ENCODE measurements at places on chromosomes 5 and 9.
A peak's percentile ranks its signal among the peaks of the same experiment; 100 is the strongest.

GRCh38 chr5:137815202-137815990 lies 52.3 kb upstream of the MYOT start:
- no peak for DNase-seq

- DNase-seq = no peak
Observed at GRCh38 chr5:119333421-119333851, 22.4 kb upstream of the TNFAIP8 start.

GRCh38 chr9:24516463-24516862 lies 29.2 kb downstream of the IZUMO3 start:
- DNase-seq = no peak

DNA sequence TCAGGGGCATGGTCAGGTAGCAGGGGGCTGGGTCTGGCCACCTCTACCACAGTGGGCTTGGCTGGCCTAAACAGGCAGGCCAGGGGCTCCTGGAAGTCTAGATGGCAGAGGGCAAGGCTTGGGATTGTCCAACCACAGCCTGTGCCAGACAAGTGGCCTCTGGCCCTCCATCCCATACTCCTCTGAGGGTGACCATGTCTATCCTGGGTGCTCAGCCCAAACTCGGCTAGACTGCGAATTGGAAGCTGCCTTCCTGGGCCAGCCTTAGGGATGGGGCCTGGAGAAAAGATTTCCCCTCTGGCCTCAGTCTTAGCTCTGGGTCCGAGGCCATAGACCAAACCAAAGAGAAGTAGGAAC lies 110.5 kb downstream of the PHF2 start:
- no peak for DNase-seq

GRCh38 chr5:151509836-151510235 lies 62.4 kb downstream of the SLC36A1 start:
- DNase-seq = no peak

DNA sequence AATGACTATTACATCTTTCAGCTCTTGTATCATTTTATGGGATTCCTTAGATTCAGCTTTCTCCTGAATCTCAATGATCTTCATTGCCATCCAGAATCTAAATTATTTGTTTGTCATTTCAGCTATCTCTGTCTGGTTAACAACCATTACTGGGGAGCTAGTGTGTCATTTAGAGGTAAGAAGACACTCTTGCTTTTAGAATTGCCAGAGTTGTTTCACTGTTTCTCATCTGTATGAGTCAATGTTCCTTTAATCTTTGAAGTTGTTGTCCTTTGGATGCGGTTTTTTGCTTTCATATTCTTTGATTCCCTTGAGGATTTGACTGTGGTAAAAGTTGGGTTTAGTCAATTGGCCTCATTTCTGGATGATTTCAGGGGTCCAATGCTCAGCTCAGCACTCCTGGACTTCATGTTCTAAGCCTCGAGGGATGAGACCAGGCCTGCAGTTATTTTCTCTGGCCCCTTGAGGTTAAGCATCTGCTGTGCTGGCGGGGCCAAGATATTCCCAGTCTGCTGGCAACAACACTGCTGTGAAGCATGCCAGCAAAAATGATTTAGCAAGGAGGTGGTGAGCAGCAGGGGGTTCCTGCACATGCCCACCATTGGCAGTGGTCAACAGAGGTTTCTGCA lies 102.4 kb upstream of the PCSK5 start:
- DNase-seq = no peak

GRCh38 chr9:112892981-112893380 lies 2.3 kb upstream of the SLC46A2 start:
- no peak for DNase-seq

DNA sequence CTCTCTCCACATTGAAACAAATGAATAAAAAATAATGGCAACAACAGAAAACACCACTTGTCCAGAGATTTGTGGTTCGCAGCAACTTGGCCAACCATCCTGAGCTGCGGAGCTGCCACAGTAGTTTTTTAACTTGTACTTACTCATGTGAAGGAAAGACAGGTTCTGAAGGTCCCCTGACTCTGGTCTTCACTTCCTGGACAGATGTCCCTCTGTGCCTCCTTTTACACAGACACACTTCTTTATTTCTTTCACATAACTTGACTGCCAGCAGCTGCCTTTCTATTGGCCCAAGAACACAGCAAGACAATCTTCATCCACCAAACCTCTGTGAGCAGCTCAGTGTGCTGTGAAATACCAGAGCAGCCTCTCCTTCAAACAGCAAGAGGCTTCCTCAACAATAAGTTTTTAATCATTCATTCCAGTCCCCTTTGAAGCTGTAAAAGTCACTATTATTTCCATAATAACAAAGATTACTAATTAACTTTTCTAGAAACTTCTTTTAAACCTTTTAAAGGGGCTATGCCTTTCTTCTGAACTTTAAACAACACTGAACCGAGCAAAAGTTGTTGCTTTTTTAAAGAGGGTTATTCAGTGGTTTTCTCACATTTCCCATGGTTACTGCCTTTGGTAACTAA lies 198.7 kb downstream of the NR2F1-AS1 start:
- DNase-seq = no peak

DNA sequence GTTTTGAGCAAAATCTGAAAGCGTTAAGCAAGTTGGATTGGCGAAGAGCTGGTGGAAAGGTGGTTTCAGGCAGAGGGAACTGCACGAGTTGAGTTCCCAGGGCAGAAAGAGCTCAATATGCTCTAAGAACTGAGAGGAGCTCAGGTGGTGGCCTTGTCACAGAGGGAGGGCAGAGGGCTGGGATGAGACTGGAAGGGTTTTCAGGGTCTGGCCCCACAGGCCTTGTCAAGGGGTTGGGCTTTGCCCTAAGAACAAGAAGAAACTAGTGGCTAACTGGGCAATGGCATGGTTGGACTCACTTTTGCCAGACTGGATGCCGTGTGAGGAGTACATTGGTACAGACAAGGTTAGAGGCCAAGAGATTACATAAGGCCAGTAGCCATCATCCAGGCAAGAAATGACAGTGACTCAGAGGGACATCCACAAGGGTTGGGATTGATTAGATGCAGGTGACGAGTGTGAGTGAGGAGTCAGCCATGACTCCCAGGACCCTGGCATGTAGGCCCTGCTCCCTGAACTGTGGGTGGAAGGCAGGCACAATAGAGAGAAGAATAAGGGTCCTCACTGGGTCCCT lies 75.1 kb upstream of the SMIM23 start:
- no peak for DNase-seq

- no peak for DNase-seq
Observed at GRCh38 chr9:76626141-76626540, 138.1 kb upstream of the PCA3 start.

DNA sequence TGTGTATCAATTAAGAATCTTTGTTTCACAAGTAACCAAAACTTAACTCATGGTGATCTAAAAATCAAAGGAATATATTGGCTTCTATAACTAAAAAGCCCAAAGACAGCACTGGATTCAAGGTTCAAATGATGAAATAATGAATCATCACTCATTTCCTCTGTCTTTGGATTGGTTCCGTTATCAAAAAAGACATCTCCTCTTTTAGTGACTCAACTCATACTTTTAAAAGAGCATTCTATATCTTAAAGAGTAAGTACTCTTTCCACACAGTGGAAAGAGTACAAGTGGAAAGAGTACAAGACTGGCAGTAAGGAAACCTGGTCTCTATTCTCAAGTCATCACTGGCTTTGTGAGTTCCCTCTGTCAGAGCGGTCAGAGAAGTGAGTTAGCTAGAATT lies 141.4 kb upstream of the NMUR2 start:
- no peak for DNase-seq

DNA sequence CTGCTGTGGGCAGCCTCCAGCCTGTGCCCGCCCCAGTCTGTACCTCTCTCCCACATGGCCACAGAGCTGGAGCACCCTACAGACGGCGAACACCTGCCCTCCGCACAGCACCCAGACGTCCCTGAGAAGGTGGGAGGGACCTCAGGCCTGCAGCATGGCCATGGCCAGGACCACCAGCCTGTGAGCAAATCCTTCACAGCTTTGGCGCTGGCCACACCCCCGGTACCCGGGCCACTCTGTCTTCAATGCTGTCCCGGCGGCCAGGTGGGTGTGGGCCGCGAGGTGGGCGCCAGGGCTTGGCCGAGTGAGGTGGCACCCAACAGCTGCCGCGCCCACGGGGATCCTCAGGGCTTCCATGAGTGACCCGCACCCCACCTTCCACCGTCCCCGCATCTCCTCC lies 18.7 kb downstream of the NOTCH1 start:
- no peak for DNase-seq

DNA sequence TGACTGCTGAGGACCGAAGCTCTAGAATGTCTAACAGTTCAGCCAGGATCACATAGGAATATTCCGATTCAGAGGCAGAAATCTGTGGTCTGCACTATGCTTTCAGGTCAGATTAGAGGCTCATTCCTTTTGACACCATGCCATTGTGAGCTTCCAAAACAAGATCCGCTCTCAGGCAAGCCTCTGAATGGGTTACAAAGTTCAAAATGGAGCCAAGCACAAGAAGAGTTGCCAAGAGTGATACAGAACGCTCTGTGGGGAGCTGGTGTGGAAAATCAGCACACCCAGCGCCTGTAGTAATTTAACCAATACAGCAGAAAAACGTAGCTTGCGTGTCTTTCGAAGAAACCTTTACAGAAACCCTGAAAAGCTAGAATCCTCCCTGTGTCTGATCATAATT lies 33.3 kb upstream of the FAT2 start:
- no peak for DNase-seq

DNA sequence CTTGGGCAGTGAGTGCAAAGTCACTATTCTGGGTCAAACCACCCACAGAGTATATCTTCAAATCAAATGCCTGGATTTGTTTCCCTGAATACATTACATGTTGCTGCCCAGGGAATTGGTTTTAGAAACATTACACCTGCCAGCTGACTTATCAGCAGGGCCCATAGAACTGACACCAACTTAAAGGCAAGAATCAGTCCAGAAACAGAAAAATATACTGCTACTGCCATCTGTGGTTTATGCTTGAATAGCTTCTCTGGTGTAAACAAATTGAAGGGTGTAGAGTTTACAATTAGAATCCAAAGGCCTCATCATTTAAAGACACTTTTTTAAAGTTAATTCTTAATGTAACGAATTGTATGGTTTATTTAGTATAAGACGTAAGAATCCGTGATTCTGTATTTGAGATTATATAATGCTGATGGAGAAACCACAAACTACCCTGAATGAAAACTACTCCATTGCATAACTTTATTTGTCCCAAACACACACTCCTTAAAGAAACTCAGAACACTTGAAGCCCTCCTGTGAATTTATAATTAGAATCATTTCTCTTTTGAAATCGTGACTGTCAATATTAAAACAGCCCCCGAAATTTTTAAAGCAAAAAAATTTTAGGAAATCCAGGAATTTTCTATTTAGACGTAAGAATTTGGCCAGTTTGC lies 6.2 kb downstream of the NR6A1 start:
- no peak for DNase-seq

- DNase-seq = no peak
Observed at GRCh38 chr5:151068433-151069197, 12.2 kb downstream of the TNIP1 start.

GRCh38 chr5:113271745-113272454 lies 162.9 kb downstream of the TSSK1B start:
- no peak for DNase-seq

- DNase-seq = no peak
Observed at GRCh38 chr9:109286981-109287380, 33.9 kb downstream of the EPB41L4B start.

- peak; percentile 16 for DNase-seq
Observed at GRCh38 chr9:125659954-125660353, 47.1 kb downstream of the MAPKAP1 start.

DNA sequence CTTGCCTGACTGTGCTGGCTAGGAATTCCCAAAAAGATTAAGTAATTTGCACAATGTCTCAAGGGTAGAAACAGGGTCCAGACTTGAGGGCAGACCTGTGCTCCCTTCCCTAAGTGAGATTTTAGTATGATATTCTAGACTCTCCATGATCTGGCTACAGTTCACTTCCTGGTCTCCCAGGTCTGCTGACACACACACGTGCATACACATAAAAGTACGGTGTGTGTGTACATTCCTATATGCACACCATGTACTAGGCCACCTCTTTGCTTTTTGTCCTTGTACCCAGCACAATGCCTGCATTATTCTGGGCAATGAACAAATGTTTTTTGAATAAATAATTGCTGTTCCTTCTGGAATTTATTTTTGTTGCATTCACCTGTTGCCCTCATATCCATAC lies 83.7 kb downstream of the SH3RF2 start:
- DNase-seq = no peak

- DNase-seq = no peak
Observed at GRCh38 chr5:113448252-113448651, 13.5 kb upstream of the TSSK1B start.

DNA sequence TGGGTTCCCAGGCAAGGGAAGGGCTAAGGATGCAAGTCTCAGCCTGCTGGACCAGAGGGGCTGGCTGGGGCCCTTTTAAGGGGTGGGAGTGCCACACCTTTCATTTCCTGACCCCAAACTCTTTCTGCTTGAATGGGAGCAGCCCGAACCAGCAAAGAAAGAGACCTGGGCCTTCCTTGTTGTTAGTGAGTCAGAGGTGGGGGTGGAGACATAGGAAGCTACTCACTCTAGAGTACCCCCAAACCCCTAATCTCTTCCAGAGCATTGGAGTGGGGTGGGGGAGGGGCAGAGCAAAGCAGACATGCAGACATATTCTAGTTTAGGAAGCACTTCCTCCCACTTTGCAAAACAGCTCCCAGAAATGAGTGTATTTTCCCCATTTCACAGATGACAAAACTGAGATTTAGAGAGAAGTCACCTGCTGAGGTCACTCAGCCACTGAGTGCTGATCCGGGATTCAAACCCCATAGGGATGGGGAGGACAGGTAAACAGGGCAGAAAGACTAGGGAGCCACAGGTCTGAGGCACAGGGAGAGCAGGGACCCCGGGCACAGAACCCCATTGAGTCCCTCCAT lies 6.0 kb upstream of the AQP3 start:
- DNase-seq = no peak

DNA sequence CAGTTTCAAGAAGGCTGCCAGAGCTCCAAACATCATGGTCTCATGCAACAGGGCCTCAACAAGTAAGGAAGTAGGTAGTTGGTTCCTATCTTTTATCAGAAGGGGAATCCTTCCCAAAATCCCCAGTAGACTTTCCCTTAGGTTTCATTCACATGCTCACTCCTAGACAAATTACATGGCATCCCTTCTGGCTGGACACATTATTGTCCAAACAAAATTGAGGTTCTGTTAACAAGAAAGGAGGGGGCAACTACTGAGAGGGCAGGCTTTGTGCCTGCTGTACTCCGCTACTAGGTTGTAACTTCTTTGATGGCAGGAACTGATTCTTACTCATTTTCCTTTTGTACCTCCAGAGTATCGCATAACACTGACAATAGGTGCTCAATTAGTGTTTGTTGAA lies 56.0 kb upstream of the OSMR start:
- DNase-seq = no peak

All from GM13977 (cell line).